NCI-H510A (cell line): ENCODE measurements at places on chromosomes 11 and 22.
A peak's percentile ranks its signal among the peaks of the same experiment; 100 is the strongest.

DNA sequence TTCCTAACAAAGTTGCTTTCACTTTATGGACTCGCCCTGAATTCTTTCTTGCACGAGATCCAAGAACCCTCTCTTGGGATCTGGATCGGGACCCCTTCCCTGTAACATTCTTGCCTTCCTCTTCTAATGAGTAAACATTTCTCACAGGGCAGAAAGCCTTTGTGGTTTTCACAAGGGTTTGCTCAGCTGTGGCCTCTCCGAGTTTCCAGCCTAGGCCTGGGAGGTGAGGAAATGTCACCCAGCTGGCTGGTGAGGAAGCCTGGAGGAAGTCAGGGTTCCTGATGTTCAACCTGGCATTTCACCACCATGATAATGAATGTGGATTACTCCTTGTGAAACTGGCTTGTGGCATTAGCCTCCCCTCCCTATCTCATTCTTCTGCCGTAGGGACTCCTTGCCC lies 224.9 kb downstream of the DSCAML1 start:
- peak; percentile 45 for DNase-seq

DNA sequence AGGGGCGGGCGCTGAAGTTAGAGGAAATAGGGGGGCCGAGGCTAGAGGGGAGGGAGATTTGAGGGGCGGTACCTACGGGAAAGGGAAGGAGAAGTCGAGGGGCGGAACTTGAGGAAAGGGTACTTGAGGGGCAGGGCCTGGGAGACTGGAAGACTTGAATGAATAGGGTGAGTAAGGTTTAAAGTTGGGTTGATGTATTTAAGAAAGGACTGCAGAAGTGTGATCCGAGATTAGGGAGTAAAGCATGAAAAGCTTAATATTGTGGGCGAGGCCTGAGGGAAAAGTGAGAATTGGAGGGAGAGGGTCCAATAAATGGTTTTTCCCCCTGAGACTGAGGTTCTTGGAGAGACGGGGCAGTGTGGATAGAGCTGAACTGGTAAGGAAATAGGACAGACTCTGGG lies 723 bp downstream of the HSCB start:
- peak; percentile 88 for DNase-seq

DNA sequence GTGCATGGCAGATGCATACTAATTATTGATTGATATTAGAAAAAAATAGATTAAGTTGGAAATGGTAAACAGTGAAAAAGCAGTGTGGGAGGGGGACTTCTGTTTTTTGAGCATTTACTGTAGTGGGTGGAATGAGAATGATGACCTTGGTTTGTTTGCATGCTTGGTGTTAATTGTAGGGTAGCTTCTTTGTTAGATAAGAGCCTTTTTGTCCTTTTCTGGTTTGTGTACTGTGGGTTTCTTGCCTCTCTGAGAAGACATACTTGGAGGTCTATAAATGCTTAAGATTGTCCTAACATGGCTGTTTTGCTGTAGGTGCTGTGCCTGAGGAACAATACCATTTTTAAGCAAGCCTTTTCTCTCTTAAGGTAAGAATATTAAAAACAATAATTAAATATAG lies 17.0 kb downstream of the MRPL48 start:
- no peak for DNase-seq

DNA sequence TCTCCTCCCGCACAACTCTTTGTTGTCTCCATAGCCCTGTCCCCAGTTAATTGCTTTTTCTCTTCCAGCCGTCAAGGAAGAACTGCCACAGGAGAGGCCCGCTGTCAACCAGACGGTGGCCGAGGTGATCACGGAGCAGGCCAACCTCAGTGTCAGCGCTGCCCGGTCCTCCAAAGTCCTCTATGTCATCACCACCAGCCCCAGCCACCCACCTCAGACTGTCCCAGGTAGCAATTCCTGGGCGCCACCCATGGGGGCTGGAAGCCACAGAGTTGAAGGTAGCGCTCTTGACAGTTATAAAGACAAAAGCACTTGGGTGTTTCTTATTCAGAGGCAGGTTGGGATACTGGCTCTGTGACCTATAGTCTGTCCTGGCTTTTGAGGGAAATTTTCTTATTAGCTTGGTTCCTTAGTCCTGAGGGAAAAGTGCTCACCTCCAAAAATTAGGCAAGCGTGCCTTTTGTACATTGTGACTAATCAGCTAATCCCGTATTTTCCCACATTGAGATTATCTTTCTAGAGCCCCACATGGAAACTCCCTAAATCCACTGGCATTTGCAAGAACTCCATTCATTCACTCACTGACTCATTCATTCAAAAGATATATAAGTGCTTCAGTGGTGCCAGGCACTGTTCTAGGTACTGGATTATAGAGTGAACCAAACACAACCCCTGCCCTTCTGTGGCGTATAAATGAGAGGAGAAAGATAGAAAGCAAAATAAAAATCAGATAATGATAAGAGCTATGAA lies 65.9 kb downstream of the KREMEN1 start:
- DNase-seq, result no peak

GRCh38 chr22:35993048-35993714 lies 35.4 kb downstream of the RBFOX2 start:
- DNase-seq, result no peak

- DNase-seq, result no peak
These were observed 227.2 kb upstream of the E2F8 start for GRCh38 chr11:19467904-19468303.

DNA sequence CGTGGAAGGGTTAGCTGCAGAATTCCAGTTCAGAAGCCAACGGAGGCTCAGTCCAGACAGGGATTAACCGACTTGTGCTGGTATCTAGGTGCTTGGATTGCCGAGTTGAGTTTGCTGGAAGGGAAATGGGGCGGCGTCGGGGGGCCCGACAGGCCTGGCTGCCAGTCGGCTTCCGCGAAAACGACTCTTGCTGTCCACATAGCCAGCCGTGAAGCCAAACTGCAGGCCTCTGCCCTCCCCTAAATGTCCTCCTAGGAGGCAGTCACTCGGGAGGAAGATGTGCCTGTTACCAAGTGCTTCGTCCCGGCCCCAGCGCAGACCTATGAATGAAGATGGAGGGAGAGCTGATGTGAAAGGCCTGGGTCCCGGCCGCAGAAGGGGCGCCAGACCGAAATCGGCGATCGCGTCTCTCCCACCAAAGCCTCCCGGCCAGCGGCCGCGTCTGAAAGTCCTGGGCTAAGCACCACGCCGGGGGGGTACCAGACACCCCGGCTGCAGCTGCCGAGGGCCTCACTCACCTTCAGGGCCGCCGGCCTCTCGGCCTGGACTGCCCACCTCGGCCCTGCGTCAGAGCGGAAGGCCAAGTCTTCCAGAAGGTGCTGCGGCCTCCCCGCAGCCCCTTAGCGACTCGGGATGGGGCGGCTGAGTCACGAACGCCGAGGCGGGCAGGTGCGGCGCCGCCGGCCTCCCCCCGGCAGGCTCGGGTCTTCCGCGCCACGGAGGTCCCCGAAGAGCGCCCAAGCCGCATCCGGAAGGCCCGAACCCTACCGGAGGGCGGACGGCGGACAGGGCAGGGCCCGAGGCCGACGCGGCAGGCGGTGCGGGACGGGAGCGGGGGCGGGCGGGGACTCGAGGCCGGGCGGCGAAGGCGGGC lies 7.5 kb downstream of the DPAGT1 start:
- no peak for DNase-seq

DNA sequence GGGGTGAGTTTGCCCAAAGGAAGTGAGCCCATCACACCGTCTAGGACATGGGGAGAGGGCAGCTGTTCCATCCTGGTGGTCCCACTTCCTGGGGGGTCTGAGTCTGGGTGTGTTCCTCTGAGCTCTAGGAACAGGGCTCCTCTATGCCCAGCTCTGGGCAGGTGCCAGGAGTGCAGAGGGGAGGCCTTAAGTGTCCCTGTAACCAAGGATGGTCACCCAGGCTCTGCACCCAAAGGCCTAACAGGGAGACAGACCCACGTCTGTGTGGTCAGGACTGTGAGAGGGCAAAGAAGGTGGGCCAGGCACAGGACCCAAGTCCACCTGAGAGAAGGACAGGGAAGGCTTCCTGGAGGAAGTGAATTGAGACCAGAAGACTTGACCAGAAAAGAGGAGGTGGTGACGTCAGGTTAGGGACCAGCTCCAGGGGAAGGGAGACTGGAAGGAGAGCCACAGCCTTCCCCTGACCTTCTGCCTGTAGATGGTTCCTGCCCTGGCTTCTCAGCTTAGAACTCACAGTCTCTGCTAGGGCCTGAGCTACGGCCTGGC lies 11.3 kb upstream of the TCF20 start:
- DNase-seq, result no peak

- no peak for DNase-seq
These were observed 83.2 kb upstream of the EED start for GRCh38 chr11:86161336-86161735.

GRCh38 chr22:29328566-29329500 lies 13.3 kb upstream of the RASL10A start:
- no peak for DNase-seq

GRCh38 chr11:44763121-44763820 lies 36.5 kb downstream of the TSPAN18 start:
- no peak for DNase-seq

GRCh38 chr11:28077521-28077920 lies 30.4 kb downstream of the KIF18A start:
- no peak for DNase-seq

DNA sequence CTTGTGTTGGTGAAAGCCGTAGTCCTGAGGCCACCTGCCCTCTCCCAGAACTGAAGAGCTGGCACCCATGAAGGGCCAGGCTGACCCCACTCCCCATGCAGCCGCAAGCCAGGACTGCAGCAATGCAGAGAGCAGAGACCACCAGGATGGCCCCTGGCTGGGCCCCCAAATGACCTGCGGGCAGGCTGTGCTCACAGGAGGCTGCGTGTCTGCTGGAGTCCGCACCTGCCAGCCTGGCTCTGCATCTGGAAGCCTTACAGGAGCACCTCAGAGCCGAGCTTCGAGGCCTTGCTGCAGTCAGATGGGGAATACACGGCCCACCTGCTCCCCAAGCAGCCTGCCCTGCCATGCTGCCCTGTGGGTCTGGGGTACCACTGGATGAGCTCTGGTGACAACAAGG lies 1336.8 kb downstream of the TBC1D22A start:
- DNase-seq, result no peak

- DNase-seq, result peak; percentile 98
These were observed at the start of gene EHD1 for GRCh38 chr11:64878494-64879243. EHD1 (minus strand) TSS chr11:64878621; CDS start chr11:64878464, 157 bp downstream.

DNA sequence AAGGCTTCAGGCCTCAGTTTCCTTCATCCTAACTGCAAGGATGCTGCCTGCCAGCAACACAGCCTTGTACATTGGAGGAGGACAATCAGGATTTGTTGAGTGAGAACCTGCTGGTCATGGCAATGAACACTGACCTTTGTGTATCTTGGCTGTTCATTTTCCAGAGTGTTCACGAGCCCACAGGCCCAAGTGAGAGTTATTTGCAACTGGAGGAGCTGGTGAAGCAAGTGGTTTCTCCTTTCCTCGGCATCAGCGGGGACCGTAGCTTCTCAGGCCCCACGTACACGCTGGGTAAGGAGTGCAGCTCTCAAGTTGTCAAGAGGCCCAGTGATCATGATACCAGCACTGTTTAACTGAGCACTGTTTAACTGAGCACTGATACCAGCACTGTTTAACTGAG lies 59.0 kb downstream of the TRAF6 start:
- DNase-seq, result no peak

- DNase-seq, result no peak
These were observed 3.0 kb downstream of the PNPLA2 start for GRCh38 chr11:821512-822371.

GRCh38 chr11:13465909-13466371 lies 2.9 kb upstream of the BTBD10 start:
- no peak for DNase-seq

DNA sequence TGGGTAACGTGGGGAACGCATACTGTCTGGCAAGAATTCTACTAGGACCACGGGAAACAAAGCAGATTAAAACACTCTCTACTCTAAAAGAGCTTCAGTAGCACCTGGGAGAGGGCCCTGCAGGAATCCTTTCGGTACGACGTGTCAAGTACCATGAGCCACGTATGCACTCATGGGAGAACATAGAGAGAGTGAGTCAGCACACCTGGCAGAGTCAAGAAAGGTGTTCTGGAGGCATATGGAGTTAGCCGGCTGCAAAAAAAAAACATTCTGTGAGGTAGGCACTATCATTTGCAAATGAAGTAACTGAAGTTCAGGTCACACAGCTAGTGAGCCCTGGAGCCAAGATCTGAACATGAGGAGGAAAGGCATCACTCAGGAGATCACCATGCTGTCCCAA lies 71.1 kb upstream of the BID start:
- DNase-seq, result peak; percentile 56

GRCh38 chr22:27399161-27399560 lies 402.4 kb downstream of the MN1 start:
- no peak for DNase-seq

- DNase-seq, result peak; percentile 21
These were observed 38.1 kb upstream of the CALCB start for GRCh38 chr11:15035283-15035682.

GRCh38 chr11:43542750-43543712 lies 137.5 kb upstream of the HSD17B12 start:
- no peak for DNase-seq

DNA sequence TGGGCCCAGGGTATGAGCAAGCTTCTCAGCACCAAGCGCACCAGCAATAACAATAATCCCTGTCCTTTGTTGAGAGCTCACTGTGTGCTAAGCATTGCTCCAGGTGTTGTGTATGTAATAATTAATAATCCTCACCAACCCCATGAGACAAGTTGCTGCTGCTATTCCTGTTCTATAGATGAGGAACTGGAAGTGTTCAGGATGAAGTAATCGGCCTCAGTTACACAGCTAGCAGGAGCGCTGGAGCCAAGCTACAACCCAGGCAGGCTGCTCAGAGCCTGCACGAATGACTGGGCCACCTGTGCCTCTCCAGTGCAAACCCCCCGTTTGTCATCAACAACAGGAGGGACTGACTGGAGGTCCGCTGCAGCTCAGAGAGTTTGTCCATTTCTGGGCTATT lies 35.2 kb upstream of the CECR2 start:
- no peak for DNase-seq

DNA sequence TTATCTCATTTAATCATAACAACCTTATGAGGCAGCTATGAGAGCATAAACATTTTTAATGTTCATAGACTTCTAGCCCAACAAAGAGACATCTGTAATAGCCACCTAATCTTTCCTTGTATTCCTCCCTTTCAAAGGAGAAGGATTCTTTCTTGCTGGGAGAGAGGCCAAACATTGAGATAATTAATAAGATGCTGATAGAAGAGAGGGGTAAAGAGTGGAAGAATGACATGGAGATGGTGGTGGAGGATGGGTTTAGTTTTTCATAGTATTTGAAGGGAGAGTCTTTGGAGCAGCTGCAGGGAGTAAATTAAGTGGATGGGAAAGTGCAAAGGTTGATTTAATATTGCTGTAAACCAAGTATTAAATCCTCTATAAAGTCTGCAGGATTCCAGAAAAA lies 57.9 kb downstream of the ARL14EP start:
- no peak for DNase-seq
